ENCODE measurements at places on chromosomes 16 and 17. TPM values are rescaled to one million over a fixed set of nuclear protein-coding genes. Genes with fewer than 3 reads are reported as not detected.

DNA sequence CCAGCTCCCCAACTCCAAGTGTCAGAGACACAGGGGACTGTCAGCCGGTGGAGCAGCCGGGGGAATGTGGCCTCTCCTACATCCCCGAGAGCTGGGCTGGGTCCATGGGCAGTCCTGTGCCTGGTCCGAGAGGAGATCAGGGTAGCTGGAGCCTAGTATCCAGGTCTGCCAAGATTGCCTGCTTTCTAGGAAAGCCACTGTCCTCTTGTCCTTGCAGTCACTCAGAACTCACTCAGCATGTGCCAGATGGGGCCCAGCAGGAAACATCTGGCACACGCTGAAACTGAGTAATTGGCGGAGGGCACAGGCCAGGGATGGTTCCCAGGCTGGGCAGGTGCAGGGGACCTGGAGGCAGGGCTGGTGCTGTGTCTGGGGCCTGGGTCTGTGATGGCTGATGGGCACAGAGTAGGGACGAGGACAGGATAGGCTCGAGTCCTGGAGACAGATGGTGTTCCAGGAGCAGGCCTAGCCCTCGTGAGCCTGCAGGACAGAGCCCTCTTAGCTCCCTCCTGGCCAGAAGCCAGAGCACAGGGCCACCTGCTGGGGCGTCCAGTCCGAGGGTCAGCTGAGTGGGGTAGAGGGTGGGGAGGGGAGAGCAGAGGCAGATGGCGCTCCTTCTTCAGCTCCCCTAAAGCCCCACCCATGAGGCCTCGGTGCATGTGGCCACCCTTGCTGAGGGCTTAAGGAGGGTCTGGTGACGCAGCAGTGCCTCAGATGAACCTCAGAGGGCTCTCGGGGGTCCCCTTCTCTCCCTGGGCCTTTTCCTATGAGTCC, 31.1 kb downstream of the ADCY7 start:
- no peak for DNase-seq

CD79B gene
- total RNA-seq = not detected

SLFN11 gene
- total RNA-seq = not detected

DNA sequence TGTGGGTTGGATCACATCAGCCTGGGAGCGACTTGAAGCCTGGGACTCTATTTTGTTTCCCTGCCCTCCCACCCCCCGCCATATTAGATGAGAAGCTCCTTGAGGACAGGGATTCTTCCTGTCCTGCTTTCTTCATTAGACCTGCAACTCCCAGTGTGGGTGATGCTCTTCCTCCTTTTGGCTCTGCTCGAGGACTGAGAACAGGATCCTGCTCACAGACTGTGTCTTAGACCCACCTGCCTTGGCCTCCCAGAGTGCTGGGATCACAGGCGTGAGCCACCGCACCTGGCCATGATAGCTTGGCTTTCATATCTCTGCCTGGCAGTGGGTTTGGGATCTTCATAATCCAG, 21.5 kb upstream of the TNS4 start:
- no peak for DNase-seq

ACSM2B gene
- not detected for total RNA-seq

DNA sequence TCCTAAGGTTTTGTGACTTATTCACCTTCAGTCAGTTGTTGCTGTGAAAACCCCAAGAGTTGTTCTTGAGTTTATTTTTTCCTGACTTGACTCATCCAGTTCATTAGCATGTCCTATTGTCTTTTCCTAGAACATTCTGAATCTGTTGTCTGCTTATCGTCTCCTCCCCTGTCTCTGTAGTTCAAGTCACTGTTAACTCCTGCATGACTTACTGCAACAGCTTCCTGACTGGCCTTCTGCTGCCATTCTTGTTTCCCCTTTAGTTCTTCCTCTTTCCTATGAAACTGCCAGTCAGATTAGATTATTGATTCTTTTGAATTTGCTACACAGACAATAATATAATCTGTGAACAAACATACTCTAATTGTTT, 161.5 kb downstream of the FTO start:
- DNase-seq = no peak

DNA sequence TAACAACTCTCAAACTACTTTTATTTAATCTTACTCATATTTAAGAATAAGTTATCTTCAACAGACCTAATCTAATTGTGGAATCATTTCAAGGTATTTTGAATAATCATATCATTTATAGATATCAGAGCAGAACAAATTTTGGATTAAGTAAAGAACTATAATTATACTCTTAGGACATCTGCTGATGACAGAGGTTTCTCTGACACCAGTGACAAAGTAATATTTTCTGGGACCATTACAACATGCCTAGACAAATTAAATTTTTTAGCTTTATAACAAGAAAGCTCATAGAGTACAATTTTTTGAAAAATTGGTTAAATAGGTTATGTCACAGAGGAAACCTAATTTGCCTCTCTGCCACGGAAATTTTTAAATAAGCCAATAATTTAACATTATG, 30.5 kb downstream of the C16orf87 start:
- no peak for DNase-seq

DNA sequence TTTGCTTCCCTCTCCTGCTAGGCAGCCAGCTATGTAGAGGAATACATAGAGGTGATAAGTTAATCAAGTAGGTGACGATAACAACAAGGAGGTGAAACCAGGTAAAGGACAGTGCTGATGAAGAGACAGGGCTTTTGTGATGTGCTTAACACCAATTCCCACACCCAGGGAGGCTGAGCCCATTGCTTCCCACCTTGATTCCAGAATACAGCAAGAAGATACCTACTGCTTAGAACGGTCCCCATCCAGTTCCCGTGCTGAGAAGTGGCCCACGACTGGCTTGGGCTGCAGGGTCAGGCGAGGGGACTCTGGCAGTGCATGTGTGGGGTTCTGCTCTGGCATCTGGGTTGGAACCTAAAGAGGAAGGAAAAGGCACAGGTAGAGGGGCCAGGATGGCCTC, 16.1 kb upstream of the GFAP start:
- no peak for DNase-seq

DNA sequence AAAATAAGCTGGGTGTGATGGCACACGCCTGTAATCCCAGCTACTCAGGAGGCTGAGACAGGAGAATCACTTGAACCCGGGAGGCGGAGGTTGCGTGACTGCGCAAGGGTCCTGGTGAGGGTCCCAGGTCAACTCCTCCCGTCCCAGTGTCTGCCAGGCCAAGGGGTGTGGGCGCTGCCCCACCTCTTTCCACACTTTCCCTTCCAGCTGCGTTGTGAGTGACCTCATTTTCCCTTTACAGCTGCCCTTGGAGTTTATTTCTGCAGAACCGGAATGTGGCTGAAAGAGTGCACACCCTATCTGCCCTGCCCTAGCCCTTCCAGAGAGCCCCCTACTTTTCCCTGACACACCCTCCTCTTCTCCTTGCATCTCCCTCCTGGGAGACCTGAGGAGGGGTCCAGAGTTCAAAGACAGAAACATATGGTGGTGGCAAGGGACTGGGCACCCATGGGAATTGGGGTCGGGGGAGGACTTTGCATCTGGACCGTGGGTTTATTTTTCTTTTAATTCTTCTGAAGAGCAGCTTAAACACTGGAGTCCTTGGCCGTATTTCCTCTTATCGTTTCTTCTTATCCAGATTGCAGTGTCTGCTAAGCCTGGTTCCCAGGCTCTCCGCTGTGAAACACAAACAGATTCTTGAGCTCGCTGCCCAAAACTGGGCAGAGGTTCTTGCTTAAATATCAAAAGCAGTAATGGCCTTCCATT, 20.9 kb downstream of the MRC2 start:
- no peak for DNase-seq

- DNase-seq = no peak
These were observed 66.8 kb downstream of the BCAS3 start for GRCh38 chr17:60744355-60744966.

DNA sequence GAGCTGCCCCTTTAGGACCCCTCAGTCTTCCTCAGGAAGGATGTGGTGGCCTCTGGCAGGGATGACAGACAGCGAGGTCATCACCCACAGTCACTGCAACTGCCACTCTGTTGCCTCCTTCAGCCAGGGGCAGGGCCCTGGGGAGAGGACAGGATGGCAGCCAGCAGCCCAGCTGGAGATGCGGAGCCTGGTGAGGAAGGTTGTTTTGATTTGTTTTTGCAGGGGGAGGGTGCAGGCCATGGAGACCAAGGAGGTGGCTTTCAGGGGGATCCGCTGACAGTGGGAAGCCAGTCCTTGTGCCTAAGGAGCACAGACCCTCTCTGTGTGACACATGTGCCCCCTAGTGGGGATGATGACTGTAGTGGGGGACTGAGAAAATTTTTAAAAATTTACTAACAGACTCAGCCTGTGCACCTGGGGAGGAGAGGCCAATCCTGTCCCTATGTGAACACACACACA, 7.4 kb downstream of the PRCD start:
- DNase-seq = peak; percentile 75

DNA sequence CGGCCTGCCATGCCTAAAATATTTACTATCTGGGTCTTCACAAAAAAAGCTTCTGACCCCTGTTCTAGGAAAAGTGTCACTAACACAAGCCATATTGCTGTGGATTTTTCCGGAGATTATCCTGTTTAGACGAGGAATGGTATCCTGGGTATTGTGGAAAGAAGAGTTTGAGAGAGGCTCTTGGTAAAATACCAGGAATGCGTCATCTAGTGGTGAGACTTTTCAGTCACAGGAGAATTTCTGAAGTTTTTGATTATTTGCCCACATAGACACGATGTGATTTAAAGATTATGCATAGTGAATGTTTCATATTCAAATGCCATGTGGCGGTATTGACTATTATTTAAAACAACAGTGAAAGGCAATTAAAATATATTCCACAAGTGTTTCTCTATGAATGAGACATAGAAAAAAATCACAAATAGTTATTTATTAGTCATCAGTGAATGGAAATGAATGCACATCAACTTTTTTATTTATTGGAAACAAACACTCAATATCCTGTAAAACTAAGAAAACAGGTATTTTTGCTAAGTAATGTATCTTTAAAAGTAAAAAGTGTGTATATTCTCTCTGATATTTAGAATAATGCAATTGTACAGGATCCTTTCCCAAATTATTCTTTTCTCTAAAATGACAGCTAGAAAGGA, 7.8 kb downstream of the KRT28 start:
- DNase-seq = peak; percentile 49
